ENCODE measurements at places on chromosomes 11 and 22.

GRCh38 chr22:46775850-46776826 is 13.7 kb downstream of the TBC1D22A start:
- no peak for DNase-seq

DNA sequence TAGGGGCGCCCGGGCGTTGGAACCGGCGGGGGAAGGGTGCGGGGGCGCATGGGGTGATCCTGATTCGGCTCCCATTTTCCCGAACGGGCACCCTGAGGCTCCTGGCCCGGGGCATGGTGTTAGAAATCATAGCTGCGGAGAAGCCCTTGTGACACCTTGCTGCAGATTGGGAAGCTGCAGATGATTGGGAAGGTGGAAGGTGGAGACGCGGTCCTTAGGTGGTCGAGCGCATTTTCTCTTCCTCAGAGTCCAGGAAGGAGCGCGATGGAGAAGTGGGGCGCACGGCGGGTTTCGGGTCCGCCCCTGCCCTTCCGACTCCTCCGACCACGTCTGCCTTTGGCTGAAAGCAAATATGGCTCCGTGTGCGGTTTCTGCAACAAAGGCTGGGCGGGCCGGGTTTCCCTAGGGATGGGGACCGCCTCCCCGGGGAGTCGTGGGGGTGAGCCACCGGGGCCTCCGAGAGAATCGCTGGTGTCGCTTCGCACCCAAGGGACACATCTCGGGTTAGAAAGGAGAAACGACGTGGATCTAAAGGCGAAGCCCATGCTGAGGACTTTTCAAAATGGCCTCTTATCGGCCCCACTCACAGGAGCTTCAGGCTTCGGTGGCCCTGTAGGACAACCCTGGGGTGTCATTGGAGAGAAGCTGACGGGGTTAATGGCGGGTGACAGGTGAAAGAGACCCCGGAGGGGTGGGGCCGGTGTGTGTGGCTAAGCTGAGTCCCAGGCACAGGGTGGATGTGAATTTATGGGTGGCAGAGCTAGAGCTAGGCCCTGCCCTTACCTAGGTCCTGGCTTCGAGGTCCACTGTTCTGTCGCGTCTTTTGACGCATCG is 707 bp upstream of the FTH1 start:
- no peak for DNase-seq

DNA sequence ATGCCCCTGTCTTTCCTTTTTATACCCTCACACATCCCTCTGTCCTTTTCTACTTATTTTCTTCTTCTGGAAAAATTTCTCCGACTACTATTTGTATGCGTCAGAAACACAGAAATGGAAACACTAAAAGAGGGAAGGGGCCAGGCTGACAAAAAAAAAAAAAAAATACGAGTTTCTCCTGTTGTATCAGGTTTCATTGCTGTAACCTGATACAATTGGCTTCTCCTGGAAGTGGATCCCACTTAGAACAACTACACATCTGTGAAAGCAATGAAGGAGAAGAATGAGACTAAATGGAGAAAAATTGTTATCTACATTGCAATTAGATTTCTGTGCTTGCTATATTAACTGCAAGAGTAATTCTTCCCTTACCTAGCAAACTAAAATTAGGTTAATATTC is 393.9 kb downstream of the GUCY1A2 start:
- DNase-seq, result no peak

DNA sequence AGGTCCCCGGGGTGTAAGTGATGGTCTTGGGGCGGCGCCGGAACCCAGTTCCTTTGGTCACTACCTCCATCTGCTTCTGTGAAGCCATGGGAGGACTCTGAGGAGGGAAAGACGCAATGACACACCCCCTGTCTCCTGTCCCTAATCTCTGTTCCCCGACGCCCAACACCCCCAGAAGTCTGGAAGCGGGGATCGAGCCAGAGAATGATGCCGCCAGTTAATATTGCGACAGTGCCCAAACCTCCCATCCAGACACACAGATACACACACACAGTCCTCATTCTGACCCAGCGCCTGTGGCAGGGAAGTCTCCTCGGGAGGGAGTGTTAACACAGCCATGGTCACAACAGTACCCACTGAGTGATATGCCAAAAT is 352 bp downstream of the C22orf23 start:
- DNase-seq, result no peak

DNA sequence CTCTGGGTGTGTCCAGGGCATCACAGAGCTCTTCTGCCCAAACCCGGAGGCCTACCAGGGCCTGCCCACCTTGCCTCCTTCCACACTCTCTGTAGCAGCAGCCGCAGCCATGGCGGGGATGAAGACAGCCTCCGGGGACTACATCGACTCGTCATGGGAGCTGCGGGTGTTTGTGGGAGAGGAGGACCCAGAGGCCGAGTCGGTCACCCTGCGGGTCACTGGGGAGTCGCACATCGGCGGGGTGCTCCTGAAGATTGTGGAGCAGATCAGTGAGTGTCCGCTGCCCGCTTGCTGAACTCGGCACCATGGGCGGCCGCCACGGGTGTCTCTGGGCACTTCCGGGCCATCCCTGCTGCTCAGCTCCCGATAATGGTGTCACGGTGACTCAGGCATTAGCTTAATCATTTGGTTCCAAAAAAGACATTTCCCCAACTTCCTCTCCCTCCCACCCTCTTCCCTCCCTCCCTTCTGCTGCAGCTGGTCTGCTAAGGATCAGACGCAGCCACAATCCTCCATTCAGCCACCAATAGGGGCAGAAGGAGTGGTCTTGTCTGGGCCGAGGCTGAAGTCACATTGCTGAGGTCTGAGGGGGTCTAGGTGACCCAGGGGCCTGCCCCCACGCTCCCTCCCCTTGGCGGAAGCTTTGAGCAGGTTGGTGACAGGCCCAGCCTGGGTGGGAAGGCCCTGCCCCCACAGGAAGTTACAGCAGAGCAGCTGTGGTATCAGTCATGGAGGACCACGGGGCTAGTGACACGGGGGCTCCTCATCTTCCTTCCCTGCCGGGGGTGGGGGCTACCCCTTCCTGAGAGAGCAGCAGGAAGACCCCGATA is 950 bp downstream of the FERMT3 start:
- DNase-seq, result no peak

GRCh38 chr11:98409069-98409468 is 611.7 kb upstream of the CNTN5 start:
- DNase-seq, result no peak

DNA sequence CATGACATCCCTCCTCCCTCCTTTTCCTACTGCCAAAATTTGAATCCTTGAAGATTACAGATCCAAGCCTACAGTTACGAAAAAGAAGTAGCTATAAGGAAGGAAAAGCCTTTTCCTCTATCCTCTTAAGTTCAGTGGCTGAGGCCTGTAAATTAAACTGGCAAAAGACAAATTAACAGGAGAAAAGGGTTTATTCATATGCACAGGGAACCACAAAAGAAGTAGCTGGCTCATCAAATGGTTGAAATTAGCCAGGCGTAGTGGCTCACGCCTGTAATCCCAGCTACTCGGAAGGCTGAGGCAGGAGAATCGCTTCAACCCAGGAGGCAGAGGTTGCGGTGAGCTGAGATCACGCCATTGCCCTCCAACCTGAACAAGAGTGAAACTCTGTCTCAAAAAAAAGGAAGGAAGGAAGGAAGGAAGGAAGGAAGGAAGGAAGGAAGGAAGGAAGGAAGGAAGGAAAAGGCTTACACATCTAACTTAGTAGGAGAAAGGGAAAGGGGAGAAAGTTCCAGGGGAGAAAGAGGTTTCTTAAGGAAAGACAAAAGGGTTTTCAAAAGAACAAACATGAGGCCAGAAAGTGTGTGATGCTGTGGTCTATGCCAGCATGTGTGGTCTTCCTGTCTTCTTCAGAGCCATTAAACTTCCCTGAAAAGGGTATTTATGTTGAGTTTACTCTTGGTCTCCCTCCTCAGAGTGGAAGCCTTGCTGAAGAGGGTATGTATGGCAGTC is 5.1 kb upstream of the SMPD1 start:
- no peak for DNase-seq

GRCh38 chr11:18650353-18650752 is 16.2 kb upstream of the SPTY2D1 start:
- DNase-seq, result no peak

GRCh38 chr22:19631899-19632667 is 82.2 kb upstream of the SEPTIN5 start:
- no peak for DNase-seq

GRCh38 chr11:78685156-78685555 is 110.5 kb upstream of the NARS2 start:
- DNase-seq, result no peak

DNA sequence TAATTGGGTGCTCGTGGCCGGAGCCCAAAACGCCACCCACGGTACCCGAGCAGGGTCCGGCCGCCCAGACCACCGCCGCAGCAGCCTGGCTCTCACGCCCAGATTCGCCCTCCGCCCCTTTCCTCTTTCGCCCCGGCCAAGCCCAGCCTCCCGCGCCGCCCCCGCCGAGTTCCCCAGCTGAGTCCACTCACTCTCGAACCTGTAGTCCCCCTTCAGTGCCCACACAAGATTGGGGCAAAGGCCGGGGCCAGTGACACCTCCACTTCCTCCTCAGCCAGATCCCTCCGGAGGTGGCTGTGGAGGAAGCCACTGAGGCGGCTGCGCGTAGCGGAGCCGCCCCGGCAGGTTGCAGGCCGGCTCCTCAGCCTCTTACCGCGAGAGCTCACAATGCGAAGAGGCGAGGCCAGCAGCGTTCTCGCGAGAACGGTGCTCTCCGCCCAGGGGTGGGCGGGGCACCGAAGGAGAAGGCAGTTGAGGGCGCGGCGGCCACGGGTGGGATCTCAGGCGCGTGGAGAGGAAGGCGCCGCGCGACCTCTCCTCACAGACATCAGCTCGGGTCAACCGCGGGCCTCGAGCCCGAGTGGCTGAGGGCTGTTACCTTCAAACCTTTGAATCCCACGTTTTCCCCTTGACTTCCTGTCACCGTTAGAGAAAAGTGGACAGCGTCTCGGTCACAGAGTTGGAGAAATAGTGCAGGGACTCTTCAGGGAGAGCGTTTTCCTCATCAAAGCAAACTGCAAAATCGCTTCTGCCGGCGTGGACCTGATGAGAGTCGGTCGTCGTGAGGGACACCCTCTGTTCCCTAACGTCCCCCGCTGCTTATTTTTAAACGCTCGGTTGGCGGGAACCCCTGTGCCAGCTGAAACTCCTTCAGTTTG is at the start of gene BTBD10:
Gene BTBD10 (minus strand): TSS at position 322 of the 878 bp plus-strand sequence. CDS start 18,098 bp downstream, outside the sequence.
- DNase-seq, result peak; percentile 82

DNA sequence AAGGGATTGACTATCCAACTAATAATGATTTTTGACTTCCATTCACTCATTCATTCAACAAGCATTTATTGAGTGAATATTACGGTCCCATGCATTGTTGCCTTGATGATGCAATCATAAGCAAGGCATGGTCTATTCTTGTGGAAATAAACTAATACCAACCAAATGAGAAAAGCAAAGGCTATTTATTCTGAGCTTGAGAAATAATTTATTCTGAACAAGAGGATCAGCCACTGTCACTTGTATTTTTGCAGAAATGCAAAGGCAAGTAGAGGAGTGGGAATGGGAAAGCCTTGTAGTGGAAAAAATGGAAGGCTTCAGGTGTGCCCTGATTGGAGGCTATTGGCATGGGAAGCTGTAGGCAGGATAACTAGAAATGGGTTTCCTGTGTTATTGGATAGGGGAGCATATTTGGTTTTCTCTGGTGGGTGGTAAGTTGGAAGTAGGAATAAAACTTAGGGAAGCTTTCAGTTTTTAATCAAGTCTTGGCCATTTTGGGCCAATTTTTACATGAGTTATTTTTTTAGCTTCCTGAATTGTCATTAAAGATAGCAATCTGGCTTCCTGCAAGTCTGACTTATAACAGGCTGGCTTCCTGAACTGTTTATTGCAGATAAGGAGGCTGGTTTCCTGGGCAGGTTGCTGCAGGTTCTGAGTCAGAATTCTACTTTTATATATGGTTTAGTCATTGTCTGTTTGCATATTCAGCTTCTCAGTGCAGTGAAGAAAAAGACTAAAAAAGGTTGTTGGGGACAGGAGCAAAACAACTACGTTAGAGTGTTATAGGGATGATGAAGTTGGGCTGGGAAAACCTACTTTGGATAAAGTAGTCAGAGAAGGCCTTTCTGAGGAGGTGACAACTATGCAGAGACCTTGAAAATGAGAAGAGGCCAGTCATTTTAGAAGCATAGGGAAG is 106.7 kb downstream of the APIP start:
- no peak for DNase-seq

- DNase-seq, result no peak
These were observed 64.7 kb upstream of the LIN7C start for GRCh38 chr11:27571154-27571810.

All from stimulated activated CD8-positive, alpha-beta memory T cell treated with anti-CD3 and anti-CD28 coated beads, Interleukin-4, amount 100 ng/mL, for 1 hour (primary cell).